Right atrium auricular region (tissue), 2 donors: ENCODE measurements at places on chromosomes 6 and 20. TPM values are rescaled to one million over a fixed set of nuclear protein-coding genes. Genes with fewer than 3 reads are reported as not detected.

- DNase-seq: no peak
Measured at GRCh38 chr20:8342391-8342790, 210.3 kb downstream of the PLCB1 start.

- no peak for DNase-seq
Measured at GRCh38 chr6:119201480-119201879, 123.0 kb upstream of the FAM184A start.

DNA sequence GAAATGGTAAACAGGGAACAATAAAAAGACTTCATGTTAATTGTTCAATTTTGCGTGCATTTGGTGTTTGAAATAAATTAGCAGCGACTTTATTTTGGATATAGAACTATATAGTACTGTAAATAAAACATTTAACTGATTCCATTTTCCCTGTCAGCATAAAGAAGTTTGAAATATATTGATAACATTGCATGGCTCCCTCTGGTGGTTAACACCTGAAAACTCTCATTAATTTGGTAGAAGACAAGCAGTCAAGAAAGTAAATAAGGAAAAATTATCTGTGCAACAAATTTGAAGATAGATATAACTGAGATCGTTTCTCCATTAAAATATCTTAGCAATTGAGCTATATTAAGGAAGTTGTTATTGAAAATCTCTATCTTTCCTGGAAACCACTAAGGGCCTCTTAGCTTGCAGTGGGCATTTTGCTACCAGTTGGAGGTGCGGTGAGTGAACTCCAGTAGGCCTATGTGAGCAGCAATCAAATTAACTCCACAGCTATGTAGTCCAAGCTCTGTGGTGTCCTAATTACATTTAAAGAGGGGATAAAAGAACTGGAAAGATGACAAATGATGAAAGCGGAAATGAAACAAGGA is 435.7 kb upstream of the FKBP1C start:
- DNase-seq: no peak

GRCh38 chr6:40803897-40804702 is 216.9 kb upstream of the LRFN2 start:
- no peak for DNase-seq

Gene BPIFB2
- total RNA-seq: not detected

Gene SRMS
- total RNA-seq: not detected

GRCh38 chr6:105591053-105591452 is 188.2 kb upstream of the PREP start:
- no peak for DNase-seq

DNA sequence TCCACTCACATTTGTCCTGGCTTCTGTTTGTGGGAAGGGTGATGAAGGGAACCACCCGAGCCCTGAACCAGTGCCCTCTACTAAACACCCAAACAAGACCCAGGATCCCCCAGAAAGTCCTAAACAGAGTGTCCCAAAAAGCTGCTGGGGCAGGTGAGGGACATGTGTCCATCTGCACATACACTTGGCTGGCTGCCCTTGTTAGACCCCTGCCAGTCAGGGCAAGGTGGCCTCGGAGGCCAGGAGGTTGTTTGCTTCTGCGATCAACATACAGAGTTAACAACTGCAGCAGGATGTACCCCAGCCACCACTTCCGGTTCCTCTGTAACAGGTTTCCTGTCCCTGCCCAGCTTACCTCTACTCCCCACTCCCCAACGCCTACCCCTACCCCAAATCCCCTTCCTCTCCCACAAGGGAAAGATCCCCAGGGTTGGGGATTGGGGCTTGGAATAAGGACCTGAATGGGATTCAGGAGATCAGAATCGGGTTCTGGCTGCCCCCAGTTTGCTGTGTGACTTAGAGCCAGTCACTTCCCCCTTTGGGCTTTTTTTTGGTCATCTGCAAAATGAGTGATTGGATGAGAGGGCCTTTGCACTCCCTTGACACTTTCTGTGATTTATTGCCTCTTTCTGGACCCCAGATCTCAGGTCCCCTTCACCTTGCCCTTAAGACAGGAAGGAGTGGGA is 13.9 kb downstream of the DEF6 start:
- peak; percentile 52 for DNase-seq

DNA sequence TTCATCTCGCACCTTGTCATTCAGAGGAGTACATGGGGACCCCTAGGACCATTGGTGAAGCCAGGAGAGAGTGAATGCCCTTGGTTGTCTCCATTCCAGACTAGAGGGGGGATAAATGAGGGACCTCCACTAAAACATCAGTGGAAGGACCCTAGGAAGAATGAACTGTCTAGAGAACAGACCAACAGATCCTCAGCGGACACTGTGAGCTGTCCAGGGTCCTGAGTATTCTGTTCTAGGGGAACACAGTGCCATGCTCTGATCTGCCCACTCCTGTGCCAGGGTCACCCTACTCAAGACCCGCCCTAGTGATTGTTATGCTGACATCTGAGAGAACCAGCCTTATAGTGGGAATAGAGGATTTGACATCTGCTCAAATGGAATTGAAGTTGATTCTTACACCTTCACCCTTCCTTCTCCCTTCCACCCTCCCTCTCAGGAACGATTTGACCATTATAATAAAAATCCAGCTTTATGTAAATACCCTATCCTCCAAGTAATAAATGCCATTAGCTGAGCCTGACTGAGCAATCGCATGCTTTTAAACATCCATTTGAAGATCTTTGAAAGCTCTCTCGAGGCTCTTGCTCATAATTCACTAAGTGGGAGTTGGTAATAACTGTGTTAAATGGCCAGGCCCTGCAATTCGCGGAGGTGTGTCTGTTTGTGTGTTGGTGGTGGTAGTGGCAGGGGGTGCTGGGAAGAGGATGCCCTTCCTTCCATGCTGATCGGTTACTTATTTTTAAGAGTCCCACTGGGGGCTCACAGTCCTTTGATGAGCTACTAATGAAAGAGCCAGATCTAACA is 43.6 kb upstream of the SLC32A1 start:
- DNase-seq: no peak

- no peak for DNase-seq
Measured at GRCh38 chr6:24255676-24256075, 102.2 kb downstream of the DCDC2 start.

GRCh38 chr6:163950159-163950558 is 535.6 kb downstream of the QKI start:
- no peak for DNase-seq

- no peak for DNase-seq
Measured at GRCh38 chr20:24821391-24821790, 127.7 kb upstream of the CST7 start.

Gene NMBR
- total RNA-seq: not detected

Gene ADGRB3
- total RNA-seq: 2.4 TPM

- no peak for DNase-seq
Measured at GRCh38 chr6:149014631-149015534, 268.1 kb downstream of the UST start.

- DNase-seq: no peak
Measured at GRCh38 chr20:48769069-48769983, 58.5 kb downstream of the PREX1 start.

DNA sequence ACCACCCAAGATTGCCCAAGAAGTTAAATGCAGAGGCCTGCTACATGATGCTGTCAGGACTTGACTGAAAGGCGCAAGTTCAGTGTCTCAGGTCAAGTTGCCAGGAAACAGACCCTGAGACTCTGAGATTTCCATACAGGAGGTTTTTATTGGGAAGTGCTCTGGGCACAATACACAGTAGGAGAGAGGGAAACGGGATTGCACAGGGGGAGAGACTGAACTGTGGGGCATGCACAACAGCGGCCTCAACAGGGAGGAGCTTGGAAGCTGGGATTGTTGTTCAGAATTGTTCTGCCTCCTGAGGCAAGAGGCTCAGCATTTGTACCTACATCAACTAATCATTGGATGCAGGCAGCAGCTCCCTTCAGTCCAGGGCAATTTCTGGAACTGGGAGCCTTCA is 6.7 kb downstream of the STX11 start:
- DNase-seq: no peak

Gene SLC52A3
- 1.3 TPM for total RNA-seq

DNA sequence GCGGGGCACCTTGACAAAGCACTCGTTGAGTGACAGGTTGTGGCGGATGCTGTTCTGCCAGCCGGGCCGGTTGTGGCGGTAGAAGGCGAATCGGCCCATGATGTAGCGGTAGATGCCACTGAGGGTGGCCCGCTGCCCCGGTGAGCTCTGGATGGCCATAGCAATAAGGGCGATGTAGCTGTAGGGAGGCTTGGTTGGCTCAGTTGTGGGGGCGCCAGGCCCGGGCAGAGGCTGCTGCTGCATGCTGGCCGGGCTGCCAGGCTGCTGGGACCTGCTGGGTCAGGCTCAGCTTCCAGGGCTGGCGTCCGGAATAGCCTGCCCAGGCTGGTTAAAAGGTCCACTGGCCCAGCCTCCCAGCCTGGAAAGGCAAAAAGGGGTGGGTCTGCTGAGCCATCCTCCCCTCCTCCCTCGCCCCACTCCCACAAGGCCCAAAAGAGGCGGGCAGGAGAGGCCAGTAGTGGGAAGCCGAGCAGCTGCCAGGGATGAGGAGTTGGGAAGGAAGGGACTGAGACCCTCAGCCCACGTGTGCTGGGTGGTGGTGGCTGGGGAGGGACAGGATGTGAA is at the start of gene FOXS1:
Gene FOXS1, minus strand, starts transcription at position 305 of the 564 bp plus-strand sequence. Its CDS starts 62 bp downstream, at position 243.
- DNase-seq: no peak

Gene HLA-DQA1
- 0.63 TPM for total RNA-seq

DNA sequence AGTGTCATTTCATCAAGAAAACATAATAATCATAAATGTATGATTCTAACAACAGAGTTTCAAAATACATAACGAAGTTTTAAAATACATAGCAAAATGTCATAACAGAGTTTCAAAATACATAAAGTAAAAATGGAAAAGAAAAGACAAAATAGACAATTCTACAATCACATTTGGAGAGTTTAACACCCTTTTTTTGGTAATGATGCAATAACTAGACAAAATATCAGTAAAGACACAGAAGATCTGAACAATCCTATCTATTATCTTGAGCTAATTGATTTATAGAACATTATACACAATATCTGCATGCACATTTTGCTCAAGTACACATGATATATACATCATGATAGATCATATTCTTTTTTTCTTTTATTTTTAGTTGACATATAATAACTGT is 13.4 kb upstream of the SLC17A2 start:
- DNase-seq: no peak

- no peak for DNase-seq
Measured at GRCh38 chr6:117653949-117654348, 21.3 kb upstream of the NUS1 start.

DNA sequence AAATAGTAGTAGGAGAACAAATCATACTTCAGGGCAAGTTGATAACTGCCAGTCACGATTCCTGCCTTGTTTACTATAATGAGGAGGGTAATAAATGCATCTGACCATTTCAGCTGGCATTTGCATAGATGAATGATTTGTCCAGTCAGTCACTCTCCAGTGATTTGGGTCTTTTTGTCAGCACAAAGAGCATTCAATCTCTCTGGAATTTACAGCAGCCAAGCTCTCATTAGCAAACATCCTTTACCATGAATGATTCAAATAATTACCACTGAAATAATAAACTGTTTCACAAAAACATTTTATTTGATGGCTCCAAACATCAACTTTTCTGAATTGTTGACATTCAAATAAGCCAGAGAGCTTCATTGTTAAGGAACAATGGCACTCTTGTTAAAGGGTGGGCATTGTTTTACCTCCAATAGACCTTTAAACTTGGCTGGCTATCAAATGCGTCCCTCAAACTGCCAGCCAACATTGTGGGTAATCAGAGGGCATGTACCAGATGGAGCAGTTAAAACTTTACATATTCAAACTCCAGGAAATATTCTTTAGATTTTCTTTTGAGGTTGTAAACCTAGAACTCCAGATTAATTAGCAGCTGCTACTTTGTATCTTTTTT is 30.0 kb upstream of the FBXL4 start:
- DNase-seq: no peak
